ENCODE measurements at places on chromosomes 1 and 21.

- DNase-seq, result no peak
Observed at GRCh38 chr1:17200756-17201155, 4.2 kb upstream of the PADI1 start.

DNA sequence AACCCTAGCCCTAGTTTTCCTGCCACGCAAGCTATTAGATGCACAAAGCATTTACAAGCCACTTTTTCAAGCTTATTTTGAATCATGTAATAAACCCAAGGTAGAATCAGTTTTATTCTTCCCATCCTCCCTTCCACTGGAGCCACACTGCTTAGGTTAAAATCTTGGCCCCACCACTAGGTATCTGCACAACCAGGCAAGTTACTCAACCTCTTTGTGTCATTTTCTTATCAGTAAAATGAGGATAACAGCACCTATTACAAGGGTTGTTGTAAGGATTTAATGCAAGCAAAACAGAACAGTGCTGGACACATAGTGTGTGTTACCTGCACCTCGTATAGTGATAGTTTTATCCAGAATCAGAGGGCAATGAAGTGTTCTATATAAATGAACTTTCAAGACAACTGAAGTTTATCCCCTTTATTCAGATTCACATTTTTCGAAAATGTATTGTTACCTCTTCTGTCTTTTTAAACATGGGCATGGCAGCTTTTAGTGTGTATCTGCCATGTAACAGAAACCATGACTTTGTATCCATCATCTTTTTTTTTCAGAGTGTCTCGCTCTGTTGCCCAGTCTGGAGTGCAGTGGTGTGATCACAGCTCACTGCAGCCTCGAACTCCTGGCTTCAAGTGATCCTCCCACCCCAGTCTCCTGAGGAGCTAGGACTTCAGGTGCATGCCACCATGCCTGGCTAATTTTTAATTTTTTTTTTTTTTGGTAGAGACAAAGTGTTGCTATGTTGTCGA lies 17.2 kb upstream of the TTC39A start:
- no peak for DNase-seq

GRCh38 chr1:178241837-178242236 lies 147.9 kb downstream of the RASAL2 start:
- no peak for DNase-seq

DNA sequence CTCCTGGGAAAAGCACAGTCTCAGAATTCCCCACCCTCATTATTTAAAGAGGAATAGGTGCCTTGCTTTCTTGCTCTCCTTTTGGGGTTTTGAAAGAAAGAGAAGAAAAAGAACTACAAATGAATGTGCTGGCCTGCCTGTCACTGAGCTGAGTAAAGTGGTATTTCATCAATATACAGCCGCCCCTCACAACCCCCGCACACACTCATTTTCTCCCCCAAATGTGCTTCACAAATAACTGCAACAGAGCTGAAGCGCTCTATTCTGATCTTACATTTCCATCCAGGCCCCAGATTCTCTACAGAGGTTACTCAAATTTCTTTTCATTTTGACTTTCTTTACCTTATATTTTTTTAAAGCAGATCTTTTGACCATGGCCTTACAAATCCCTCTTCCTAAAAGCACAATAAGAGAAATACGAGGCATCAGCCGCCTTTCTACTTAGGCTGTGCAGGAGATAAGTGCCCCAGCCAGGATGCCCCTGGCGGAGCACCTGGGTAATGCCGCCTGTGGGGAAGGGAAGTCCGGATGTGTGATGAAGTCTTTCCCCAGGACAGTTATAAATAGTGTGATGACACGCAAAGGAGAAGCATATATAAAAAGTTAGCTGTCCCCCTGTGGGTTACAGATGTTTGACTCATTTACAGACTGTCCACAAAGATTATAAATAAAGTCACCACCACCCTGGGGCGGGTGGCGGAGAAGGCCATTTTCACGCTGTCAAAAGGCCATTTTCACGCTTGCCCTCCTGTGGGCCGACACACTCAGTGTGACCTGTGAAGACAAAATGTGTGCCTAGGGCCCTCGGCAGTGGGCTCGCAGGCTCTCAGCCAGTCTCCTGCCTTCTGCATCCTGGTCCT lies 6.5 kb downstream of the KCNN3 start:
- no peak for DNase-seq

DNA sequence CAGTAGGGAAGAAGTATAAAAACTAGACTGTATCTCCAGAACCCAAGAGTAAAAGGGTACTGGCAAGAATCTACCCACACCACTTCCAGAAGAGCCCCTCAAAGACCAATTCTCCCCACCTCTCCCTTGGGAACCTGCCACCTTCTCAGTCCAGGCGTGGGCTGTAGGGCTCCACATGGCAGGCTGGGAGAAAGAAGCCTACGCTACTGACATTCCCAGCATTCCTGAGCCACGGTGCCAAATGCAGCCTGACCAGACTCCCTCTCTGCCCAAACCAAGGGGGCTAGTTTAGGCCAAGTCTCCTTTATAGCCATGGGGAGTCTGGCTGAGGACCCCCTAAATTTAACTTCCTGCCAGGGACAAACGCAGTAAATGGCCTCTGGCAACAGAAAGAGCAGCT lies 2.0 kb downstream of the UBE2Q1 start:
- no peak for DNase-seq

DNA sequence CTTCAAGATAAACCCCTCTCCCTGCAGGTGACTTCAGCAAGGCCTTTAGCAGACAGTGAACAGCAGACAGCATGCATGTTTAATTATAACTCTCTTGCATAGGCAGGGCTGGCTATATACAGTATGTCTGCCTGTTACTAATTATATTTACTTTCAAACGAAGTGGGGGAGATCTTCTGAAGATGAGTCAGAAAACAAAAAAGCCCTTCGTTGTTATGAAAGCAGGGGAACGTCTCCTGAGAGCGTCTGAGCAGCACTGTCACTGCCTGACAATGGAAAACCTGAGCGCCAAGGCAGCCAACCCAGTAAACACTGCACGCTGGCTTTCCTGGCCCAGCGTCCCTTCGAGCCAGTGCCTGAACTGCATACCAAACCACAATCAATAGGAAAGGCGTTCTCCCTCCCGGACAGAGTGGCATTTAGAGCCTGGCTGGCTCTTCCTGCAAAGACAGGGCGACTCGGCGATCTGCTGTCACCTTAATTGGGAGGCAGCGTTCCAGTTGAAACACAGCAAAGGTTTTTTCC lies 54.1 kb downstream of the TOMM20 start:
- DNase-seq, result peak; percentile 84

DNA sequence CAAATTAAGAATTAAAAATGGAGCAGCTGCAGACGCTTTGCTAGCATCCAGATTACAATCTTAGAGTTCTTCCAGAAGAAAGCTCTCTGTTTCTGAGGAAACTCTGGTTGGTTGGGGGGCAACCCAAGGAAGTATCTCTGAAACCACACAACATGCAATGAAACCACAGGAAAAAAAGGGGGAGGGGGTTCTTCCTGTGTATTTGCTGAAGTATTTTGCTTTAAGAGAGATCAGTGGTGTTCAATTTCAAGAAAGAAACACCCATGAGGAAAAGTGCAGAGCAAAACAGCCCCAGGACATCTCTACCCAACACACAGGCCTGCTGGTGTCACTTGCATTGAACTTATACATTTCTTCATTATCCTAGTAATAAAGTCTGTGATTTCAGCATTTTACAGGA lies 19.7 kb upstream of the TIAM1 start:
- DNase-seq, result no peak

DNA sequence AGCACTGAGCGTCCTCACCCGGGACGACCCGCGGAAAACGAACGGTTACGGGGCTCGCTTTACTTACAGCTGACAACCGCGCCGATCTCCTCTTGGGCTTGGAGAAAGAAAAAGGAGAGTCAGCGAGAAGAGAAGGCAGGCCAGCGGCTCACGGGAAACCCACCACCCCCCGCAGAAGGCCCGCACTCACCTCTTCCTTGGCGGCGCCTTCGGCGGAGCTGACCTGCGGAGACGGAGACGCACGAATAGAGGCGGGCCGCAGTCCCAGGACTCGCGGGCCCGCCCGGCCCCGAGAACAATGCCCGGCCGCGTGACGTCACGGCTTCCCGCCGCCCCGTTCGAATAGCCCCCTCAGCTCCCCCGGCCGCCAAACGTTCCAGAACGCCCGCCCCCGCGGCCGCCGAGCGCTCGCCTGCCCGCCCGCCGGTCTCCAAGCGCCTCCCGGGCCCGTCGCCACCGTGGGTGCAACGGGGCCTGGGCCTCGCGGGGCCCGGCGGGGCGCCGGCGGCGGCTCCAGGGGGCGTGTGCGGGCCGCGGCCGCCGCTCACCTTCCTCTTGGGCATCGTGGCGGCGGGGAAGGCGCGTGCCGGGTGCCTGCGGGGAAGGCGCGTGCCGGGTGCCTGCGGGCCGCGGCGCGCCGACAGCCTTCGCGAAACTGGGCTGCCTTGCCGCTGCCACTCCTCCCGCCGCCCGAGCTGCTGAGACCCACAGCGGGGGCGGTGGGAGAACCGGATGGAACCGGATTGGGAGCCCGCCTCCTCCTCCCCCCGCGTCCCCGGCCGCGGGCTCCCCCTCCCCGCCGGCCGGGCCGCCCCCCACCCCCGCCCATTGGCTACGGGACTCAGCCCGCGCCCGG lies at the start of gene HMGN1:
TSS of gene HMGN1 (minus strand) at position 734 of the 856 bp plus-strand sequence. CDS start at position 563, 171 bp downstream.
- DNase-seq, result peak; percentile 82

DNA sequence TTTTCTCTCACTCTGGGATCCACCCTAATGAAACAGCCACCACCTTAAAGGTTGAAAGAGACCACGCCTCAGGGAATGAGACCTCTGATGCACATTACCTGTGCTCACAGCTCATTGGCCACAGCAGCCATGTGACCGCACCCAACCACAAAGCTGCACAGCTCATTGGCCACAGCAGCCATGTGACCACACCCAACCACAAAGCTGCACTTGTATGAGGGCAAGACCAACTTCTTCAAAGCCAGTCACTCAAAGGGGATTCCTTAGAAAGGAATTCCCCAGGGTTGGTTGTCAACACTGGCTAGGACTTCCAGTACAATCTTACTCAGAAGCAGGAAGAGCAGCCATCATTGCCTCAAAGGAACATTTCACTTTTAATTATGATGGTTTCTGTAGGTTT lies 43.6 kb upstream of the PDE9A start:
- DNase-seq, result no peak

GRCh38 chr1:7262611-7263010 lies 477.4 kb downstream of the CAMTA1 start:
- no peak for DNase-seq

DNA sequence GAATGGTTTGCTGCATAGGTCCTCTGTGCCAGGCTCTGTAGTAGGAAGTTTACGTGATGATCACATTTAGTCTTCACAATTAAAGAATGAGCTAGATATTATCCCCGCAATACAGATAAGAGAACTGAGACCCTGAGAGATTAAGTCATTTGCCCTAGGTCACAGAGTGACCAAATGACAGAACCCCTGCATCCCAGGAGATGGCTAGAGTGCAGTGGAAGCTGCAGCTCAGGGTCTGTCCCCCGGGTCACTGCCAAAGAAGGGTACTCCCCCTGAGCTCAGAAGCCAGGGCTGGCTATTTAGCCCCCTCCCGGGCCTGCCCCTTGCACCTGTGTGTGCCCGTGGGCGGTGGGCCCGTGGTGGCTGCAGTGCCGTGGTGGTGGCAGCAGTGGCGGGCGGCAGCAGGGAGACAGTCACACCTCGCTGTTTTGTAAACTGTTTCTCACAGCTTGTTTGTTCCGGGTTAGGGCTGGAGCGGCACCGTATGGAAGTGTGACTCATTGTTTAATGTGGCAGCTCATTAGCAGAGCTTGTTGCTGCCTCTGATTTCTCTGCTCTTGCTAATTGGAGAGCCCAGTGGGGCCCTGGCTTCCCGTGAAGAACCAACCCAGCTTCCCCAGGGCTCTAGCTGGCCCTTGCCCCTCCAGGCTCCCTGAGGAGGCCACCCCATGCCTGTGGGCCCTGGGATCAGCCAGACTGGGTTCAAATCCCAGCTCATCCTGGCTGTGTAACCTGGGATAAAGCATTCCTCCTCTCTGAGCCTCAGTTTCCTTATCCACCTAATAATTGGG lies 19.3 kb upstream of the FOXO6 start:
- DNase-seq, result peak; percentile 50

DNA sequence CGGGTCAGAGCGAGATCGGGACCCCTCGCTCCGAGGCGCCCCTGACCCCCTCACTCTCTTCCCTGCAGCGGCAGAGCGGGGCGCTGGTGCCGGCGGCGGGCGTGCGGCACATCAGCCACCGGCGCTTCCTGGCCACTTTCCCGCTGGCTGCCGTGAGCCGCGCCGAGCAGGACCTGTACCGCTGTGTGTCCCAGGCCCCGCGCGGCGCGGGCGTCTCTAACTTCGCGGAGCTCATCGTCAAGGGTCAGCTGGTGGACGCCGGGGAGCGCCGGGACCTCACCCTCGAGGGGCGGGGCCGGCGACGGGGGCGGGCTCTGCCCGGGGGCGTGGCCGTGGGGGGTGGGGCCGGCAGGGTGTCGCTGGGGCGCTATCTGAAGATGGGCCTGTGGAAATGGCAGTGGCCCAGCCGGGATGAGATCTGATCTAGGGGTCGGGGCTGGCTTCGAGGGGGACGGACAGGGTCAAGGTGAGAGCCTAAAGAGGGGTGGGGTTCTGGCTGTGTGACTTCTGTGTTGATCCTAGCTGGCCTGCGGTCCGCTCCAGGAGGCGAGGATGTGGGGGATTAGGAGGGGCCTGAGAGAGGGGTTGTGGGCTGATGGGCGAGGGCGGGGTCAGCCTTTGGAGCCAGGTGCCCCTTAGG lies 23.6 kb downstream of the PTPRU start:
- peak; percentile 49 for DNase-seq

GRCh38 chr1:63845346-63845745 lies 71.5 kb downstream of the ROR1 start:
- DNase-seq, result no peak

DNA sequence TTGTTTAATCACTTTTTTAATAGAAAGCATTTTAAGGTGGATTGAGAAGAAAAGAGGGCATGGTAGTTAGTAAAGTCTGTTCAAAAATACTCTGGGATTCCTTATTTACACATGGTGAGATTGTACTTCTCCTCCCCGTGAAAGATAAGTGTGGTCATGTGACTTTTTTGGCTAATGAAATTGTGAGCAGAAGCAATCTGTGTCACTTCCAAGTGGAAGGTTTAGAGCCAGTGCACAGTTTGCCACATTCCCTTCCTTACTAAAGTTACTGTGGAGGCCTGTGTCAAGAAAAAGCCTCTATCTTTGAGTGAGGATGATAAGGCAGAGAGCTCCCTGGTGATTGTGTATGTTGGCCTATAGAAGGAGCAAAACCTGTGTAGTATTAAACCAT lies 471.3 kb downstream of the OMA1 start:
- peak; percentile 90 for DNase-seq

DNA sequence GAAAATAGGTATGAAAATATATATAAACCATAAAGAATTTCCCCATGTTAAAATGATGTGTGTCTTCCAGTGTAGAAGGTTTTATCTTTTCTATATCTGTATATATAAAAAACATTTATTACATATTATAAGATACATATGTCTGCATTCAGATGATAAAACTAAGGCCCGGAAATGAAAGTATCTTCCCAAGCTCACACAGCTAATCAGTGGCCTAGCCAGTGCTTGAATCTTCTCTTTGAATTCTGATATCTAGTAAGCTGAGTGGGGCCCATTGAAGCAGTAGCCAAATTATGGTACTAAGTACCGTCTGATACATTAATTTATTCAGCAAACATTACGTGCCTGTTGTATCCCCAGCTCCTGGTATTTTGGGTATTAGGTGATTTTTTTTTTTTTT lies 28.6 kb downstream of the UCK2 start:
- DNase-seq, result no peak

Measured in brain (organoid and tissue), 16 donors.